Breast epithelium (tissue), 4 donors: ENCODE measurements at places on chromosomes 4 and X.

- no peak for DNase-seq
Measured at GRCh38 chr4:71126719-71127118, 133.3 kb downstream of the DCK start.

DNA sequence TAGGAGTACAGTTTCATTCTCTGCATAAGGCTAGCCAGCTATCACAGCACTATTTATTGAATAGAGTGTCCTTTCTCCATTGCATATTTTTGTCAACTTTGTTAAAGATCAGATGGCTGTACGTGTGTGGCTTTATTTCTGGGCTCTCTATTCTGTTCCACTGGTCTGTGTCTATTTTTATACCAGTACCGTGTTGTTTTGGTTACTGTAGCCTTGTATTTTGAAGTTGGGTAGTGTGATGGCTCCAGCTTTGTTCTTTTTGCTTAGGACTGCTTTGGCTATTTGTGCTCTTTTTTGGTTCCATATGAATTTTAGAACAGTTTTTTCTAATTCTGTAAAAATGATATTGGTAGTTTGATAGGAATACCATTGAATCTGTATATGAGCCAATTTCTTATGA, 182.1 kb upstream of the DIAPH2 start:
- DNase-seq, result no peak

- DNase-seq, result no peak
Measured at GRCh38 chr4:5033281-5033841, 14.1 kb upstream of the CYTL1 start.

GRCh38 chrX:8204169-8204935, 33.3 kb upstream of the VCX2 start:
- DNase-seq, result no peak

DNA sequence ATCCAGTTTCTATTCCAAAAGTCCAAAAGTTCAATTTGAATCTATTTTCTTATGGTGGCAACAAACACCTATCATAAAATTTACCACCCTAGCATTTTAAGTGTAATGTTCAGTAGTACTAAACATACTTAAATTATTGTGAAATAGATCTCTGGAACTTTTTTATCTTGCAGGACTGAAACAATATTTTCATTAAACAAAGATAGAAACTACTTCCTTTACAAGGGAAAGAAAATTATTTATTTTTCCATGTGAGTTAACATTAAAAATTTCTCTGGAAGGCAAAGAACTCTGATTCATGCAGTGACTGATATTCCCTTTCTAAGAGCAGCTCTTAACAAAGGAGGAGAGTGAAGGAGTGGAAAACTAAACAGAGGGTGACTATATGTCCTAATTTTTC, 40.2 kb downstream of the ADH7 start:
- DNase-seq, result no peak

DNA sequence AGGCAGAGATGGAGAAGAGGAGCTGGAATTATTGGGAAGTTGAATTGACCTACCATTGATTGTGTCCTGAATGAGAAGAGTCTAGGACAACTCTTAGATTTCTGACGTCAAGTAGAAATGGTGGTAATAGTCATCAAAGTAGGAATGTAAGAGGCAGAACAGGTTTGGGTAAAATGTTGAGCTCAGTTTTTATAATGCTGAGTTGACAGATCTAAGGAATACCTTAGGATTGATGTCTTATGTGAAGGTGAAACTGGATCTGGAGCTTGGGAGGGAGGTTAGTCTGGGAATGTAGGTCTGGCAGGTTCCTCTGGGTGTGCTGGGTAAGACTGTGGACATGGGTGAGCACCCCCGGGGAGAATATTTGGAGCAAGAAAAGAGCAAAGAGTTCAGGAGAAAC, 31.9 kb downstream of the JADE1 start:
- DNase-seq, result no peak

- no peak for DNase-seq
Measured at GRCh38 chr4:128311659-128312403, 24.2 kb upstream of the PGRMC2 start.

DNA sequence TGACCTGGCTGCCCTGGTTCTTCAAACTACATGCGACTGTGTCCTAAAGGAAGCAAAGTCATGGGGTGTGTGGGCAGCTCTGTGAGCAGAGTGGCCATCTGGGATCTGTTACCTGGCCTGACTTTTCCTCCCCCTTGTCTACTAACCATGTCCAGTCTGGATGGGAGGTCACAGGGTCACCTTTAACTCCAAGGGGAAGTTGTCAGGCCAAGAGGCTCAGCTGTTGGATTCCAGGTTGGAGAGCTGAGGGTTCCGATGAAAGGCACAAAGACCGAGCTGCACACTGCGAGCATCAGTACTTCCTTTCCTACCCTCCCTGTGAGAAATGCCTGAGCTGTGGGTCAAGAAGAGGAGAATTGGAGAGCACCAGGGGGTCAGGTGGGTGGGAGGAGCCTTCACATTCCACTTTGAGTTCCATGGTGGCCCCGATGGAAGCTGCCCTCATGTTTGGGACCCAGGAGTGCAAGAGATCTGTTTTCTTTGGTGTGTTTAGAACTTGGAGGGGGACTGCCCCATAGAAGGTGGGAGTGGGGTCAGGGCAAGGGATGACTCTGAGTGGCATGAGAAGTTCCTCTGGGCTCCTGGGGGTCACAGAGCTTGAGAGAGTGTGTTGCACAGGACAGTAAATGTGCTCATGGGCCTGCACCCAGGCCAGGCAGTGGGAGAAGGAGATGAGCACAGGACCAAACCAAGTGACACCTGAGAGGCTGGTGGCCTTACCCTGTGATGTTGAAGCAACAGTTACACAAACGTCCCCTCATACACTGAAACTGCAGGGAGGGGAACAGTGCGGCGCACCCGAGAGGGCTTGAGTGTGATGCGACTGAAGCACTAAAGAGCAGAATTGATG, 36.2 kb downstream of the RGS12 start:
- no peak for DNase-seq
